ENCODE measurements at places on chromosomes 6 and 20.
A peak's percentile ranks its signal among the peaks of the same experiment; 100 is the strongest.

GRCh38 chr6:112437058-112437457 is 89.9 kb downstream of the RFPL4B start:
- no peak for DNase-seq

DNA sequence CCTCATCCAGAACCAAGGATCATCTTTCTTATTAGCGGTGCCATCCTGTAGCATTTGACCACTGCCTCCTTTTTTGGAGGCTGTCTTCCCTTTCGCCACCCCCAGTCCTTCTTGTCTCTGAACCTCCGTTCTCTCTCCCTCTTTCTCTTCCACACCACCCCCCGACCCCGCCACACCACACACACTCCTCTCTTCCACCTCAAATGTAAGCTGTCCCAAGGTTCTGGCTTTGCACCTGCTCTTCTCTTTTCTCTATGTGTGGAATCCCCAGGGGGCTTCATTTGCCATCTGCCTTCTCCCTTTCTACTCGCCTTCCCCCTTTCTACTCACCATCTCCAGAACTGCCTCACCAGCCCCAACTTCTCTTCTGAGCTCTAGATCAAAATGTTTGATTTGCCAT is 111.3 kb upstream of the CDYL start:
- no peak for DNase-seq

- no peak for DNase-seq
These were observed 910.8 kb downstream of the C6orf118 start for GRCh38 chr6:164398647-164399046.

GRCh38 chr6:45991189-45991588 is 24.5 kb downstream of the CLIC5 start:
- no peak for DNase-seq

- DNase-seq: no peak
These were observed 81.1 kb downstream of the GJA10 start for GRCh38 chr6:89975366-89975765.

DNA sequence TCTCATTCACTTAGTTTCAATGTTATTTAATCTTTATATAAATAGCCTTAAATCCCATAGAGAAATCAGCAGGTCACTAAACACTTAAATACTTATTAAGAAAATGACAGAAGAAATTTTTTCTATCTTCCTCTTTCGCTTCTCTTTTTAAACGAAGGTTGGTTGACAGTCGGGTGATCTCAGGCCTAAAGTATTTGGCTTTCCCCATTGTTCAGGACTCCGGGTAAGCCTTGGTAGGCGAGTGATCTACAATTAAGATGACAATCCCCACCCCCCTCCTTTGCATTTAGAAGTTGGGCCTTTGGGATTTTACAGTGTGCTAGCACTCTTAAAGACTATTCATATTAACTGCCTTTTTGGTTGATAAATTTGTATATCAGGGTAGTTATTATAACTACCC is 19.7 kb upstream of the UTRN start:
- DNase-seq: peak; percentile 67

DNA sequence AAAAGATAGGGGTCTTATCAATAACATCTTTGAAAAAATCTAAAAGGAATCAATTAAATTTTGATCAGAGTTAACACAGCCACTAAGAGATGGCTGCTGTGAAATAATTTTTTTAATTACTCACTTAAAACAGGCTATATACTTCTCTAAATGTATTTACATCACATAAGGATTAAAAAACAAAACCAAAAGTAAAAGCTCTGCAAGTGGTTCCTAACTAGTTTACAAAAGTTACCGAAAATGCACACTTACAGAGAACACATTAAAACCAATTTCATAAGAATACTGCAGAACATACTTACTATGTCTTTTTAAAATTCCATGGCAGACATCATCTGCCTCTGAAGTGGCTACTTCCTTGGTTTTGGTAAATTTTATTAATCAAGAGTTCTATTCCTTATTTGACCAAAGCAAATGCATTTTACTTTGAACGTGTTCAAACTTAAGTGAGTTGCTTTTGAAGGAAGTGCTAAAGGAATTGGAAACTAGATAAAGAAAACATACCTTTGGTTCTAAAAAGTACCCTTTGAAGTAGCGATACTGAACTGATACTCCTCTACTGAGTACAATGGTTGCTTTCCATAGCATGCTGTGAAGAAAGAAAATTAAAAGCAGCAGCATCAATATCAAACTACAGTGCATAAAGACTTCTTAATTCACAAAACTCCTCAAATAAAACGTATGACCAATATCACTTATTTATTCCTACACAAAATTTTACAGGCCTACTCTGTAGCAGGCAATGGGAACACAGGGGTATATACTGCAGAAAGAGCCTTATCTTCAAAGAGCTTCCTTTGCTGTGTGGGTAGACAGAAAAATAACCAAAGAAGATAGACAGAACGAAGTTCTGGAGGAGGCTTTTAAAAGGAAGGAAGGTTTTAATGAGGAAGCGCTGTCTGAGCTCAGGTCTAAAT is 157.1 kb upstream of the SHLD1 start:
- no peak for DNase-seq

DNA sequence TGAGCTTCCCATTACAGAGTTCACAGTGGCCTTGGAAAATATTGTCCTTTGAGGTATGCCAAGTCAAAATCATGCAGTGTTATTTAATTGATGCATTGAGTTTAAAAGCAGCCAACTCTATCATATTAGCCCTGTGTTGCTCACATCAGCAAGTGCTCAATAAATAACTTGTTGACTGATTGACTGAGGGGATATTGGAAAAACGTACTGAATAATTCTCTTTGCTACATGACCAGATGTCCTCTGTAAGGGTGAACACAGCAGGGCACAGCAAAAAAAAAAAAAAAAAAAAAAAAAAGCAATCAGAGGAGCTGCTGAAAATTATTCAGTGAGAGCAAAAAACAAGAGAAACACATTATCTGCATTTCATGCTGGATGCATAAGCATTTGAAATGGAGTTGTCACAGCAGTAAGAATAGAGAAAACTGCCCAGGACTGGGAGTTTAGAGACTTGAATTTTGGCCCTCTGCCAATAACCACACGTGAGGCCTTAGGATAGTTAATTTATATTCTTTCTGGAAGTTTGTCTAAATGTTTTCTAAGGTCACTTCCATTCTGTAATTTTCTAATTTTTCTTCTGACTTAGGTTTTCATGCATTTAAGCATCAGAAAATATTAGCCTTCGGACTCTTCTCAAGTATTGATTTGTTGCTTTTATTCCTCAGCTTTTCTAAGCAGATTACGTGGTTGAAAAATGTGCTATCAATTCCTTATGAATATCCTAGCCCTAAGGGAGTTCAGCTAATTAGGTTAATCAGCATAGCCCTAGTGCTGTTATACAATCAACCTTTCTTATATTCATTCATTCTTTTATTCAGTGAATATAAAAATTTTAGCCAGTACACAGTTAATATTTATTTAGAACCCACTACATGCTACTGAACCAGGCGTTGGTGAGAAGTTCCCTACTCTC is 246.8 kb upstream of the STXBP5 start:
- DNase-seq: no peak

- DNase-seq: no peak
These were observed 6.7 kb upstream of the CST9 start for GRCh38 chr20:23612396-23612795.

GRCh38 chr6:3041606-3042005 is 26.7 kb upstream of the RIPK1 start:
- DNase-seq: peak; percentile 67

DNA sequence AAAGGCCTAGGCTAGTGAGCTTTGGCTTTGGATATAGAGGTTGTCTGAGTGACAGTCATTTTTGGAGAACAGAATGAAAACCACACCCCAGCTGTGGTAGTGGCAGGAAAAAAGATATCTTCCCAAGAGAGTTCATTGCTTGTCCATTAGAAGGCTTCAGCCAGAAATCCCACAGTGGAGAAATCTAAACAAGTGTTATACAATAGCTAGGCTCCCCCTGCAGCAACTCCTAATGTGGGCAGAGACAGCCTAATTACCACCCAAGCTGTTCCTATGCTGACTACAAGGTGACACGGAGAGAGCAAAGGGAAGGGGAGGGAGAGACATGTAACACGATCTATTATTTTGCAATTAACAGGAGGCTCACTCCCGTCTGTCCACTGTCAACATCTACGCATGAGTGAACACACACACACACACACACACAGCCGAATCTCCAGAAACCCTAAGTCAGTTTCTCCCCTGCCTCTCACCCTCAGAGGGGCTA is 147.5 kb upstream of the TCF21 start:
- DNase-seq: peak; percentile 29

GRCh38 chr6:170039156-170040114 is 251.4 kb downstream of the DLL1 start:
- no peak for DNase-seq

GRCh38 chr20:11918981-11919380 is 1.3 kb downstream of the BTBD3 start:
- no peak for DNase-seq

DNA sequence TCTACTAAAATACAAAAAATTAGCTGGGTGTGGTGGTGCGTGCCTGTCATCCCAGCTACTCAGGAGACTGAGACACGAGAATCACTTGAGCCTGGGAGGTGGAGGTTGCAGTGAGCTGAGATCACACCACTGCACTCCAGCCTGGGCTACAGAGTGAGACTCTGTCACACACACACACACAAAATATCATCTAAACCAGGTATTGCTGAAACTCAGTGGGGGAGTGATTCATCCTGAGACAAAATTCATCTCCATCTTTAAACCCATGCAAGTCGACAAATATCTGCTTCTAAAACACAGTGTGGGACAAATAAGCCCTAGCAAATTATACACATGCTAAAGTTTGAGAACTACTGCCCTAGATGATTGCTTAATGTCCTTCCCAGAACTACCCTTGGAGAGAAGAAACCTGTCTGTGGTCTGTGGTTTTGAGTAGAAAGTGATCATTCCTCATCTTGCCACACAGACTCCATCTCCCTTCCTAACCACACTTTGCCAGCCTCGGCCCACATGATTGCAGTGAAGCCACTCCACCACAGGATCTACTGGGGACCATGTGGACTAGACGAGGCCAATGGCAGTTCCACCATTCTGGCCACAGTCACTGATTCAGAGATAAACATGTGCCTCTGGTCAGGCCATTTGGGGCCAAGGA is 130.3 kb downstream of the OPRM1 start:
- no peak for DNase-seq

DNA sequence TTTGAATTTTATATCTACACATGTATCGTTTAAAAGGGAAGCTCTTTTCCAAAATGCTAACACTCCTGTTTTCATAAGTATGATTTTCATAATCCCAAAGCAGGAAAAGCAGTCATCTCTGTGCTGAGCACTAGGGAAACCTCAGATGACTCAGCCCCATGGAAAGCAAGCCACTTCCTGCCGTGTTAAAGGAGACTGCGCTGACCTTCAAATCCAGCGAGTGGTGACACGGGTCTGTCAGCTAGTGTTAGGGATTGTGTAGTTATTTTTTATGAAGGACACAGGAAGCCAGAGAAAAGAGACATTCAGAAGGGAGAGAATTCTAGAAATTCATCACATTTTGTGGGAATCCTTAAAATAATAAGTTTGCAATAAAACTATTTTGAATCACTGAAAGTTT is 57.0 kb upstream of the CD93 start:
- DNase-seq: no peak

DNA sequence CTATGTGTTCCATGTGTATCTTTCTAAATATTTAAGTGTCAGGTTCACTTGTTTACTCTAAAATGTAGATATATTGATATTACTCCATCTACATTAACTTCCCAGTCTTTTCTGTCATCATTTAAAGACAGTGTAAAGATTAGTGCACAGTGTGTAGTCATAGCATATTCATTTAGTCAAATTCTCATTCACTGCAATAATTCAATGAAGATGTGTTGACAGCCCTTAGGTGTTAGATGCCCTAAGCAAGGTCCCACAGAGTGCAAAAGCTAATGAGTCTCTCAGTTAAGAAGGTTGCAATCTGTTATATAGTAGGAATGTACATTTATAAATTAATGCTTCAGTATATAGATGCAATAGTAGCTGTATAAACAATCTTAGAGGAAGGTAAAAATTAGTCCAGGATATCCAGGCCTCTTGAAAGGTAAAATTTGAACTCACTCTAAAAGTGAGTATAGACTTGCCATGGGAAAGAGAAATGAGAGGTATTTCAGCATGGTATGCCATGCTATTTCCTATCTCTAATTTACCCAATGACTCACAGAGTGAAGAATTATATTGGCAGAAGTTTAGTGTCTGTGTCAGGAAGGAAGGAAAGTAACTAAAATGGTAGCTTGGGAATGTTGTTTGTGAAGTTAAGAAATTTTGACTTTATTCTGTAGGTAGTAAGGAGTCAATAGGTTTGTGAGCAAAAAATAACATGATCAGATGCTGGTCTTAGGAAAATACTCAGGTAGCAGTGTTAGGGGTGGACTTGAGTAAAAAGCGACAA is 969.9 kb upstream of the CITED2 start:
- no peak for DNase-seq

DNA sequence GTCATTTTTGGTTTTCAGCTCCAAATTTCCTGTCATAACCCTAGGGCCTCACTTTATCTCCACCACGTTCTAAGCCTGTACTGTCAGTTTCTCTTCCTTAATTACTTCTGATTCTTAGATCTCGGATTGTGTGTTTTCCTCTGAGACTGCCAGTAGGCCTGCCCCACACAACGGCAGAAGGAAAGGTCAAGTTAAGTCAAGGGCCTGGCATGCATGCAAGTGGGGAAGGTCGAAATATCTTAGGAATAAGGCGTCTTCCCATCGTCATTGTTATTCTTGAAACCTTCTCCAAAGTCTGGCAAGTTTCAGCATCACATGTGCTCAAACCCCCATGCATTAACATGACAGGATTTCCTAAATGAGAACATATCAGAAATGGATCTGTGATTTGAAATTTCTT is 203.5 kb upstream of the TSHZ2 start:
- DNase-seq: no peak

DNA sequence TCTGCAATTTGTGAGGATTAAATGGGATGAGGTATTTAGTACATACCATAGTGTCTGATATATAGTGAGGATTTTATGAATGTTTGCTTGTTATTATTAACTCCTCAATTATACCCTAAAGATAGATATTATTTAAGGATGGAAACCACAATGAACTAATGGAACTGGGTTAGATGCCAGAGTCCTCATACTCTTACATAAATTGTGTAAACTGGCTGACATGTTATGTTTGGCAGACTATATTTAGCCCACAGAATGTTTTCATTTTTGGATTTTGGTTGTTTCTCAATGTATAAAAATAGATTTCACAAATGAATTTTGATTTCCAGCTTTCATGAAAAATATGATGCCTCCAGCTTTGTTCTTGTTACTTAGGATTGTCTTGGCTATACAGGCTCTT is 37.6 kb downstream of the HTR1B start:
- DNase-seq: no peak

DNA sequence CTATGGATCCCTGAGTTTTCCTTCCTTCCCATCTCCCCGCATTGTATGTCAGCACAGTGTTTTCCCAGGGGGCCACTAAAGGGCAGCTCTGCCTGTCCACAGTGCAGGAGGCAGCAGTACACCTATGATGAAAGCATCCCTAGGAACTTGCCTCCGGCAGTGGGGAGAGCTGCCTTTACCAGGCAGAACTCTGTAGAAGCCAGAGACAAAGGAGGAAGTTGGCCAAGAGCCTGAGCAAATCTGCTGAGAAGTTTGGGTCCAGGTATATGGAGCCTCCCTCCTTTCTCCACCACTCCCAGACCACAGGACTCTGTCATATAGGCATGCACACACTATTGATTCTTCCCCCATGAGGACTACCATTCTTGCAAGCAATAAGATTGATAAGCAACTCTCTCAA is 282.7 kb downstream of the TBC1D7 start:
- DNase-seq: no peak

- no peak for DNase-seq
These were observed 144.0 kb downstream of the CDC5L start for GRCh38 chr6:44531442-44532015.

Data from neuronal stem cell (in vitro differentiated cells).